ENCODE measurements at places on chromosomes 7 and 10. TPM values are rescaled to one million over a fixed set of nuclear protein-coding genes. Genes with fewer than 3 reads are reported as not detected.

Gene HECW1
- total RNA-seq = 0.28 TPM

Gene LAMB4
- 0.14 TPM for total RNA-seq

Gene UCMA
- not detected for total RNA-seq

- DNase-seq = peak; percentile 85
Measured at GRCh38 chr7:2641406-2642393, 9.9 kb downstream of the TTYH3 start.

GRCh38 chr10:35546824-35547225 is 58.3 kb upstream of the GJD4 start:
- DNase-seq = no peak

DNA sequence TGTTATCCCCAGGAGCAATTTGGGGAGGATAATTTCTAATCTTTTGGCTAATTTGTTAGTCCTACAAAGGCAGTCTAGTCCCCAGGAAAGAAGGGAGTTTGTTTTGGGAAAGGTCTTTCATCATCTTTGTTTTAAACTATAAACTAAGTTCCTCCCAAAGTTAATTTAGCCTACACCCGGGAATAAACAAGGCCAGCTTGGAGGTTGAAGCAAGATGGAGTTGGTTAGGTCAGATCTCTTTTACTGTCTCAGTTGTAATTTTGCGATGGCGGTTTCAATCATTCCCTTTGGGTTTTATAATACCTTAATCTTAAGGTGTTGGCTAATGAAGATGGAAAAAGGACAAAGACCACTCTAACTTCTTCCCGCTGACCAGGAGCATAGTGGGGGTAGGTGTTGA is 166.4 kb upstream of the NAMPT start:
- no peak for DNase-seq

GRCh38 chr7:123220396-123220795 is 20.6 kb upstream of the SLC13A1 start:
- DNase-seq = no peak

GRCh38 chr7:142010952-142011548 is 15.4 kb downstream of the MGAM start:
- no peak for DNase-seq

DNA sequence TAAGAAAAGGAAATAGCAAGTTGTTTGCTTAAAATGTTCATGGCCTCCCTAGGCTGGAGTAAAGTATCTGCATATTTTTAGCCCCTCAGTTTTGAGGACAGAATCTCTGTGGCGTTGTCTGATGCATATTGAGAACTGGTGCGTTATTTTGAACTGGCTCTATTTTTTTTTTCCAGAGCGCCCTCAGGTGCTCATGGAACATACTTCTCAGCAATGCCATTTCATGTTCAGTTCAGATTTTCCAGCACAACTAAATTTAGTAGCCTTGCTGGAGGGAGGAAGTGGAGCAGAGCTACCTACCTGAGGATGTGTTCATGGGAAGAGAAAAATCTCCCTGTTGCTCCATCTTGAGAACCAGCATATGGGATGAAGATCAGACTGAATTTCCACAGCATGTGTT is 870.5 kb downstream of the LRMDA start:
- DNase-seq = no peak
